ENCODE measurements at places on chromosomes 5 and 9. TPM values are rescaled to one million over a fixed set of nuclear protein-coding genes. Genes with fewer than 3 reads are reported as not detected.

- DNase-seq: no peak
Measured at GRCh38 chr5:15897656-15898055, 281.9 kb downstream of the MARCHF11 start.

DNA sequence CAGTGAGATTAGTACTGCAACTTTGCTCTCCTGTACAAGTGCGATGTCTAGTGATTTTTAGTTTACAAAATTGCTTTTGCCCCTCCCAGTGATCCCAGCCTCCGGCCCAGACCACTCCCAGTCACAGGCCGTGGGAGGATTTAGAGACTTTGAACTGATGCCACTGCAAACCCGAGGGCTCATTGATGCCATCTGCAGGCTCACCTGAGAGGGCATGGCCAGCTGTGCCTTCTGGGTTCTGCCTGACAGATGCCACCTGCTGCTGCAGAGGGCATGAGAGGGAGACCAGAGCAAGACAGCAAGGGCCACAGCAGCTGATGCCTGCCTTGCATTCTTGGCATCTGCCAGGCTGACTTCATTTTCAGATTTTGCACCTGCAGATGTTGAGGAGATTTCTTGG lies 593.8 kb downstream of the CDK5RAP2 start:
- DNase-seq: no peak

GRCh38 chr9:72592502-72593403 lies 71.3 kb downstream of the TMC1 start:
- DNase-seq: peak; percentile 10

DNA sequence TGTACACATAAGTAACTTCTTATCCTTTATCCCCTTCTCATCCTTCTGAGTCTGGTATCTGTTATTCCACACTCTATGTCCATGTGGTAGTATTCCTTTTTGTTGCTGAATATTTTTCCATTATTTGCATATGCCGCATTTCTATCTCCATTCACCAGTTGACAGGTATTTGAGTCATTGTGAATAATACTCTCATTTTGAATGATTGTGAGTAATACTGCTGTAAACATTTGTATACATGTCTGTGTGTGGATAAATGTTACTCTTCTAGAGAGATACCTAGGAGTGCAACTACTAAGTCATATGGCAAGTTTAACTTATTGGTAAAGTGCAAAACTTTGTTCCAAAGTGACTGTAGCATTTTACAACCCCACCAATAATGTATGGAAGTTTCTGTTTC lies 15.6 kb downstream of the RIC1 start:
- no peak for DNase-seq

DNA sequence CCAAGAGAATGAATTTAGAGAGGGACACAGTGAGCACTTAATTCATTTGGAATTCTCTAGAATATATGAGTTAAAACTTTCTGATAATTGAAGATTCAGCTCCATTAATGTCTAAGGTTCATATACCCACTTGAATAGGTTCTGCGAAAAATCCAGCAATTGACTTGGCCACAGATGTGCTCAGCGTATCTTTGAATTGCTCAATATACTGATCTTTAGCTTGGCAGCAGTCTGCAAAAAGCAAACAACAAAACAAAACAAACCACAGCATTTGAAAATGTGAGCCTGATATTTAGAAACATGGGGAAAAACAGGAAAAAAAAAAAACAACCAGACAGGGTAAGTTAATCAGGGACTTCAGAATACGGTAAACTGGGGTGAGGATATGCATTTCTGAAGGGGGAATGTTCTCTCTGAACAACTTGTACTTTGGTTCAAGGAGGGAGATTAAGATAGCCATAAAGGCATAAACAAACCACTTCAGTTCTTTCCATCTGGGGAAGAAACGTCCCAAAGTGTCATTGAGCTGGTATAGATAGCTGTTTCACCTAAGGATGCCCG lies 21.4 kb downstream of the AGXT2 start:
- DNase-seq: no peak

GRCh38 chr5:177357459-177358351 lies at the start of gene RGS14:
RGS14 (plus strand) TSS chr5:177357924; CDS start chr5:177358025, 101 bp downstream.
- peak; percentile 92 for DNase-seq

DNA sequence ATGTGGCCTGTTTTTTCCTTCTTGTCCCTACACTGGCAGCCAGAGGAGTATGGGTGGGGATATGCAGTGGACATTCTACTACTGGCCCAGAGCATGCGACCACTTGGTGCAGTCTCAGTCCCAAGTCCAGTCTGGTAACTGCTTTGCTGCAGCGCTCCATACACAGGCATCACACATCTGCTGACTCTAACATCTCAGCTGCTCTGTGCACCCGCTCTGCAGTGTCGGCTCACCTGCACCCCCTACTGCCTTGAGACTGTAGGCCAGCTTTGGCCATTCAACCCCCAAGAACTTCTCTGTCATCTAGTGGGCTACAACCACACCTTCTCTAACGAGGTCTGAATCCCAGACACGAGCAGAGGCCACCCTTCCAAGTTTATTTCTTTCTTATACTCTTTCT lies 46.4 kb upstream of the SLCO6A1 start:
- no peak for DNase-seq

GRCh38 chr5:175872287-175873087 lies 1.1 kb downstream of the CPLX2 start:
- DNase-seq: no peak

GRCh38 chr5:157734436-157734835 lies 3.2 kb downstream of the THG1L start:
- DNase-seq: no peak

- DNase-seq: no peak
Measured at GRCh38 chr5:117805058-117805457, 1183.3 kb downstream of the DTWD2 start.

GRCh38 chr9:69023650-69024049 lies 9.7 kb upstream of the PRKACG start:
- no peak for DNase-seq

- no peak for DNase-seq
Measured at GRCh38 chr9:1087120-1087881, 37.1 kb downstream of the DMRT2 start.

GRCh38 chr9:98607152-98607551 lies 101.6 kb downstream of the GABBR2 start:
- no peak for DNase-seq

DNA sequence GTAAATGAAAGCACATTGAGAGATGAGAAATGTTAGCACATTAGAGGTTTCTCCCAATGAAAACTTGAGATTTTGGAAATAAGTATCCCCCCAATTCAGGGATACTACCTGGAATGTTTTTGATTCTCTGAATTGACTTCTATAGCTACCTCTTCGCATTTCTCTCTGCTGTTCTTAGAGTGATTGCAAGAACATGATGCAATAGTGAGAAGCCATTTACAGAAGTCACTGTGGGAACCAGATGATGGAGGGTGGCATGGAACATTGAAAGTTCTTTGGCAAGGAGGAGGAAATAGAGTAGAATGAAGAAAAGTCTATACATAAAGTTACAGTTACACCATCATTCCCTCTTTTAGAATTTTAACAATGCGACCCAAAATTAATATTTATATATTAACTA lies 9.2 kb downstream of the NPR3 start:
- no peak for DNase-seq

DNA sequence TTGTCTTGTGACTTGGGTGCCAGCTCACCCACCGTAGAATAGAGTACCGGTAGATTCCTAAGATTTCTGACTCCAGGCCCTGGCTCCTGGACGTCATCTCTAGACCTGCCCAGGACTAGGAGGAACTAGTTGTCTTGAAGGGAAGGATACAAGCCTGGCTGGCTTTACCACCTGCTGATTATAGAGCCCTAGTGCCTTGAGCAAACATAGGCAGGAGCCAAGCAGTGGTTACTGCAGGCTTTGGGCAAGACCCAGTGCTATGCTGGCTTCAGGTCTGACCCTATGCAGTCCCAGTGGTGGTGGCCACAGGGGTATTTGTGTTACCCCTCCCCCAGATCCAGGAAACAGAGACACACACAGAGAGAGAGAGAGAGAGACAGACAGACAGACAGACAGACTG lies 606.2 kb downstream of the PDE4D start:
- DNase-seq: no peak

- no peak for DNase-seq
Measured at GRCh38 chr5:62578540-62578939, at the start of gene LRRC70. LRRC70 (plus strand) TSS chr5:62578819; CDS start chr5:62579439, 620 bp downstream.

DNA sequence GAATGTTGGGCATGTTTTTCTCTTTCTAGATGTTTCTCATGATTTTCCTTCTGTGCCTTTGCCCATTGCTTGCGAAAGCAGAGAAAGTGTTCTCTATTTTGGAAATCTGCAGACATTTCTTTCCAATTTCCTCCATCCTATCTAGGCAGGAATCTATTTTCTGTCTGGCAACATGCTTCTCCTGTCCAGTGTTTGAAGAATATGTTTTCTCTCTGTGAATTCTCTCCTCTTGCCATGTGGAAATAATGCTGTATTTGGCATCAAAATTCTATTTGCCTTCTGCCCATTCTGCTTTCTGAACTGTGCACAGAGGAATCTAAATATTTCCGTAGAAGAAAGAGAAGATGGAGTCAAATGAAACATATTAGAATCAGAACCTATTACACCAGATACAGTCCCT lies 833.3 kb downstream of the CDH9 start:
- no peak for DNase-seq

DNA sequence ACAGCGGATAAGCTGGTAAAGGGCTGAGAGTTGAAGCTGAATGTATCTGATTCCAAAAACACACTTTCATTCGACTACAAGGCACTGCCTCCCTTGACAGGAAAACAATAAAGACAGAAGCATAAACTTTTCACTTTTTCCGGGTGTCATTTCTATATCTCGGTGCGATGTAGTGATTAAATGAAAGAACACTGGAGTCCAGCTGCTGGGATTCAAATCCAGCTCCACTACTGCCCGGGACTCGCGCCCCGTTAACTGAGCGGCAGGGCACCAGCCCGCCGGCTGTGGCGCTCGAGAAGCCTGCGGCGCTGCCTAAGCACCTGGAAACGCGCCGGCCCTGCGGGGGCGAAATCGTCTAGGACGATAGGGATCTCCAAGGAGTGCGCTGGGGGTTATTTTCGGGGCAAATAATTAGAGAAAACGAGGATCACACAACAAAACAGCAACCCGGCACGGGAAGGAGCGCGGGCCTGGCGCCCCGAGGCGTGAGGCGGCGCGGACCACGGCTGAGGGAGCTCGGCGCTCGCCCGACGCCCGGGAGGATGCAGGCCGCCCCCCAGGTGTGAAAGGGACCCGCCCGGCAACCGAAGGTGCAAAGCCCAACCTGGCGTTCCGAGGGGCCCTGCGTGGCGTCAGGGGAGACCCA lies 837 bp downstream of the UIMC1 start:
- peak; percentile 39 for DNase-seq

The SHOC1 gene
- total RNA-seq: not detected

The MYOT gene
- not detected for total RNA-seq

The CDC37L1 gene
- 28.7 TPM for total RNA-seq

Measured in naive thymus-derived CD8-positive, alpha-beta T cell (primary cell).